ENCODE measurements at places on chromosomes 13 and 19.

DNA sequence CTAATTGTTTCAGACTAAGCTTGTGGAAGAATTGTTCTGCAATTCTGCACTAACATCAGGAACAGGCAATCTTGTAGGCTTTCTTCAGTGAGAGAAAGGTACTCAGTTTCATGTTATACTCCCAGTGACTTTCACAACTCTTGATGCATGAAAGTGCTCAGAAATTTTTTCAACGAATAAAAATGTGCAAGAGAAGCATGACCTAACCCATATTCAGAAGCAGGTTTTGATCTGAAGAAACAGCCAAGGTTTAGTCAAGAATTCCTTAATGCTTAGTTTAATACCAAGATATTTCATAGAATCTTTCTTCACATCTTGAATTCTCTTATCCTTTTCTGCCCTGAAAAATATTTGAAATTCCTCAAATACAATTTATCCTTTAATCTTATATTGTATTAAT, 197.2 kb upstream of the CSNK1A1L start:
- no peak for DNase-seq

GRCh38 chr19:12685831-12686230, 2.0 kb upstream of the GNG14 start:
- DNase-seq = no peak

DNA sequence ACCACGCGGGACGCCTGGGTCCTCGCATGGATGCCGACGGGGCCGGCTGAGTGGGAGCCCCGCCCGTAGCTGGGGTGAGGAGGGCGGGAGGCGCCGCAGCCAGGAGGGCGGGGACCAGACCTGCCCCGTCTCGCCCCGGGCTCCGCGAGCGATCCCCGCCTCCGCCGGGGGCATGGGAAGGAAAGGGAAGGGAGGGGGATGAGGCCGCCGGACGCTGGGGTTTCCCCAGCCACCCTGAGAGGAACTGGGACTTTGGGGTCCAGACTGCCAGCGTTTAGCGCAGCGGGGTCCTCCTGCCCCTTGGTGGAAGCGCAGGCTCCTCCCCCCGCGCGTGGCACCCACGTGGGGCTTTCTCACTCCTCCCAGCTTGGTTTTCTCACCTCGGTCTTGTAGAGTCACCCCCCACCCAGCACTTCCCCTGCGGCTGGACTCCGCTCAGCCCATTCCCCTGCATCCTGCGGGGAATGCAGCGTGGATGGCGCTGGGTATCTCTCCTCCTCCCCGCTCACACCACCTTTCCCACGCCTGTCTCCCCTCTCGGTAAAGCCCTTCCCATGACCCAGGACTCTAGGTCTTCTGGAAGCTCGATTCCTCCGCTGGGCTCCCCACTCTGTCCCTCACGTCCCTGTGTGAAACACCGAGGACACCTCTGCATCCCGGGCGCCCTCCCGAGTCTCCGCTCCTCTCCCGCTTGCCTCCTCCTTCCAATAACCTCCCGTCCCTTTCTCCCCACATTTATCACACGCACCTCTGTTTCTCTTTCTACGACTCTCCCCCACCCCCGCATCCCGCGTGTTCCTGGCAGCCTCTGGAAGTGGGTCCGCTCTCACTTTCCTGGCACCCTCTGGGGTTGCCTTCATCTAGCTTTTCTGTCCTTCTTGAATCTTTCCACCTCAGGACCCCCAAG, 2.1 kb downstream of the TGFB1 start:
- no peak for DNase-seq

DNA sequence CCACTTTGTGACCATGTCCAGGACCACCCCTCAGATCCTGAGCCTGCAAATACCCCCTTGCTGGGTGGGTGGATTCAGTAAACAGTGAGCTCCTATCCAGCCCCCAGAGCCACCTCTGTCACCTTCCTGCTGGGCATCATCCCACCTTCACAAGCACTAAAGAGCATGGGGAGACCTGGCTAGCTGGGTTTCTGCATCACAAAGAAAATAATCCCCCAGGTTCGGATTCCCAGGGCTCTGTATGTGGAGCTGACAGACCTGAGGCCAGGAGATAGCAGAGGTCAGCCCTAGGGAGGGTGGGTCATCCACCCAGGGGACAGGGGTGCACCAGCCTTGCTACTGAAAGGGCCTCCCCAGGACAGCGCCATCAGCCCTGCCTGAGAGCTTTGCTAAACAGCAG, 7.7 kb upstream of the CEACAM7 start:
- no peak for DNase-seq

DNA sequence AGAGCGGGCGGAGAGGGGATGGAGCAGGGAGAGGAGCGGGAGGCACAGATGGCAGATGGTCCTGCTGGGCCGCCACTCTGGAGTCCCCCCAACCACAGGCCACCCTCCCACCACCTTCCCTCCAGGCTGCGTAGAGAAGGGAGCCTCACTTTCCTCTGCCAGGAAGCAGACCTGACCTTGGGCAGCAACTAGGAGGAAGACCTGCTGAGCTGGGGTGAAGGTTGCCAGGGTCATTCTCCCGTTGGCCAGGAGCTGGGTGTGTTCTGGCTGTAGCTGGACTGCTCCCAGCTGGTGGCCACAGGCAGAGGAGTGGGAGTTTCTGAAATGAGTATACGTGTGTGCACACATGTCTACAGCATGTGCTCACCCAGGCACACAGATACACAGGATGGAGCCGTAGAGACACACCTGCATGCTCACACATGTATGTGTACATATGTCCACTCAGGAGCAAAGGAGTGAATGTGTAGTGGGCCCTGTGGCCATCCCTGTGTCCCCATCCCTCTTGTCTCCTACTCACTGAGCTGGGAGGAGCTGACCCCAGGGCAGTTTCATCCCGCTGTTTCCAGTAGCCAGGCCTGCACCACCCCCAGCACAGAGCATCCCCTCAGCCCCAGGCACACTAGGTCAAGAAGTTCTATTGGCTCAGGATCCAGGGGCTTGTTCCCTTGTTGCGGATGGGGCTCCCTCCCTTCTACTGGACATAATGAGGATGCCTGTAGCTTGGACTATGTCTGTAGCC, 53.0 kb downstream of the CHST8 start:
- DNase-seq = no peak

GRCh38 chr13:27408074-27408473, 16.3 kb upstream of the GTF3A start:
- DNase-seq = no peak

- DNase-seq = no peak
These were observed 41.7 kb upstream of the WDFY2 start for GRCh38 chr13:51542346-51543242.

DNA sequence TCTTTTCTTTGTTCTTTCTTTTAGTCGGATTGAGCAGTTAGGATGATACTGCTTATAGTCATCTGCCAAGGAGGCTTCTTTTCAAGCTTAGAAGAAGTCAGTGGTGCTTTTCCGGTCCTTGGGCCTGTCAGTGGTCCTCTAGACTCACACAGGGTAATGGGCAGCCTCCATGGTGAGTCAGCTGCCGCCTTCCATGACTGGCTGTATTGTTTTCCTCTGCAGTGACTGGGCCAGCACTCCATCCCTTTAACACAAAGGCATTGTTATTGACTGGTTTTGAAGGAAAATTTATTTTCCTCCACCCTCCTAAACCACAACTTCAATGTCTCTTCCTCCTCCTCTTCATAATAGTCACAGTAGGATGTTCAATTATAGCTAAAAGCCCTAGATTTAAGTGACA, 47.1 kb upstream of the CNMD start:
- no peak for DNase-seq

DNA sequence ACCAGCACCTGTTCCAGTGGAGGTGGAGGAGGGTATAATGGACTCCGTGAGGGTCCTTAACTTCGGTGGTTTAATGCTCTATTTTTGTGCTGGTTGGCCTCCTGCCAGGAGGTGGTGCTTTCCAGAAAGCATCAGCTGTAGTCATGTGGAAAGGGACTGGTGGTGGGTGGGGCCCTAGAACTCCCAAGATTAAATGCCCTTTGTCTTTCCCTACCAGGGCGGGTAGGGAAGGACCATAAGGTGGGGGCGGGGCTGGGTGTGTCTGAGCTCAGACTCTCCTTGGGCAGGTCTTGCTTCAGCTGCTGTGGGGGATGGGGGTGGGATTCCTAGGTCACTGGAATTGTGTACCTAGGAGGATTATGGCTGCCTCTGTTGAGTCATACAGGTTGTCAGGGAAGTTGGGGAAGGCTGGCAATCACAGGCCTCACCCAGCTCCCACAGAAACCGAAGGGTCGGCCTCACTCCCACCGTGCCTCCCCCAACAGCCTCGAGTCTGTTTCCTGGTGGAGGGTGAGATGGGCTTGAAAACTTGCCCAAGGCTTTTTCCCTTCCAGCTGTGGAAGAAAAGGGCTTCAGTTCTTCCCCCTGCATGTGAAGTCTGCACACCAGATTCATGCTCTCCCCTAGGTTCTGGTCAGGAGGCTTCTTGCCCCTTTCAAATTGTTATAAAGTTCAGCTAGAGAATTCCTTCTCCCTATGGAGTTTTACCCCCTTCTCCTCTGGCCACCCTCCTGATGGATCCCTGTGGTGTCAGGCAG, 60.3 kb upstream of the CLDN10 start:
- no peak for DNase-seq

DNA sequence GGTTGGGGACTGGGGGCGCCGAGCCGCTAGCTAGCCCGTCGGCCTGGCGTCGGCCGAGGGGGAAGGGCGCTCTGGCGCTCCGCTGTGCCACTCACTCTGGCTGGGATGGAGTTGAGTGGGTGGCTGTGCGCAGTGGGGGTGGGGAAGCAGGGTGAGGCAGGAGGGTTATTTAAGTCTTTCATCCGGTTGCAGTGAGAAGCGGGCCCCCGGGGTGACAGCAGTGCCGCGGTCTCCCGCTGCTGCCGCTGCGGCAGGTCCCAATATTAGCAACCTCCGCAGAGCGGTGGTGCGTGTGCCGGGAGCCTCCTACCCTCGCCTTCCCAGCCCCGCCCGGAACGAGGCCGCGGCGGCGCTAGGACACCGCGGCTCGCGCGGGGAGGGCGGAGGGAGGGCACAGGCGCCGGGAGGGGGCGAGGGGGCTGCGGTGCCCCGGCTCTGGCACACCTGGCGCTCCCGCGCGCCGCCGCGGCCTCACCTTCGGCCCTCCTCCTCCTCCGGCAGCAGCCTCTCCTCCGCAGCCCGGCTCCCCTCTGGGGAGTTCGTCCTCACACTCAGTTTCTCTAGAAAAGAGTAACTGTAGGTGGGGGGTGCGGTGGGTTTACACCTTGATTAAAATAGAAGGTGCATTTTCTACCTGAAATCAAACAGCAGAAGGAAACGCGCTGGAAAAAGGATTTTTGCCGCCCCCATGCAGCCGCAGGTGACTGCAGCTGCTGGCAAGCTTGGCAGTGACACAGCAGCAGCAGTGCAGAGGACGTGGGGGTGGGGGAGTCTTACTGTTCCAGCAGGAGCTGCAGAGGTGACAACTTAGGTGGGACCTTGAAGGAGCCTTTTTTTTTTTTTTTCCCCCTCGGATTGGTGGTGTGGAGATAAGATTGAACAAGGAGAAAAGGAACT, 4.5 kb downstream of the FGF9 start:
- no peak for DNase-seq

GRCh38 chr13:40665126-40666044, 1.1 kb downstream of the FOXO1 start:
- no peak for DNase-seq

GRCh38 chr13:76014406-76015318, 378.5 kb downstream of the LMO7 start:
- DNase-seq = no peak

DNA sequence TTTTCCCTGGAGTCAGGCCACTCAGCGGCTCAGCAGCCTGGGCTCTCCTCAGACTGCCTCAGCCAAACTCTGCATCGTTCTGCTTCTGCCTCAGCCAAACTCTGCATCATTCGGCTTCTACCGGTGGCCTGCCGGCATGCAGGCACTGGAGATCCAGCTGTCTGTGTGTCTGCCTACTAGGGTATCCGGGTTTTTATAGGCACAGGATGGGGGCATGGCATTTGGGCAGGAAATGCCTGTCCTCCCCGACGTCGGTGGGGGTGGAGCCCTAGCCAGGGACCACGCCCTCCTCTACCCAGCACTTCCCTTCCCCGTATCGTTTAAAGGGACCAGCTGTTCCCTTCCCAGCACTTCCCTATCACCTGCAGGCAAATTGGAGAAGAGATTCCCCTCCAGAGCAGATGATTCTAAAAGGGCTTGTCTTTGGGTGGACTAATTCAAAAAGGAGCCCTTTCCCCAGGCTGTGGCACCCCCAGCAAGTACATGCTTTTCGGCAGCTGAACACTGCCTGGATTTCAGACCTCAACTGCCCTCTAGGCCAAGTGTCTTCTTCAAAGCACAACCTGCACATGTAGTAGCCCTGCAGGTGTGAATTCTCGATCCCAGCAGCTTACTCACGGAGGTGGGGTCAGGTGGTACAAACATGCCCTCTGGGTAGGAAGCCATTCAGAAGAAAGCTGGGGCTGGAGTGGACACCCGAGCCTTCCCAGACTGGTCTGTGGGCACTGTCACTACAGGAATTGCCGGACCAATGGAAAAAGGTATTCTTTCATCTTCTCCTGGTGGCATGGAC, 25.4 kb upstream of the GPR12 start:
- DNase-seq = no peak

GRCh38 chr19:6888967-6889366, 1.6 kb downstream of the ADGRE1 start:
- no peak for DNase-seq

- DNase-seq = no peak
These were observed 843 bp downstream of the MEX3D start for GRCh38 chr19:1567116-1567847.

DNA sequence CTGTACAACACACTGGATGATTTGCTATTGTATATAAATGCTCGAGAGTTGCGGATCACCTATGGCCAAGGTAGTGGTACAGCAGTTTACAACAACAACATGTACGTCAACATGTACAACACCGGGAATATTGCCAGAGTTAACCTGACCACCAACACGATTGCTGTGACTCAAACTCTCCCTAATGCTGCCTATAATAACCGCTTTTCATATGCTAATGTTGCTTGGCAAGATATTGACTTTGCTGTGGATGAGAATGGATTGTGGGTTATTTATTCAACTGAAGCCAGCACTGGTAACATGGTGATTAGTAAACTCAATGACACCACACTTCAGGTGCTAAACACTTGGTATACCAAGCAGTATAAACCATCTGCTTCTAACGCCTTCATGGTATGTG, 21.5 kb downstream of the OLFM4 start:
- DNase-seq = no peak

DNA sequence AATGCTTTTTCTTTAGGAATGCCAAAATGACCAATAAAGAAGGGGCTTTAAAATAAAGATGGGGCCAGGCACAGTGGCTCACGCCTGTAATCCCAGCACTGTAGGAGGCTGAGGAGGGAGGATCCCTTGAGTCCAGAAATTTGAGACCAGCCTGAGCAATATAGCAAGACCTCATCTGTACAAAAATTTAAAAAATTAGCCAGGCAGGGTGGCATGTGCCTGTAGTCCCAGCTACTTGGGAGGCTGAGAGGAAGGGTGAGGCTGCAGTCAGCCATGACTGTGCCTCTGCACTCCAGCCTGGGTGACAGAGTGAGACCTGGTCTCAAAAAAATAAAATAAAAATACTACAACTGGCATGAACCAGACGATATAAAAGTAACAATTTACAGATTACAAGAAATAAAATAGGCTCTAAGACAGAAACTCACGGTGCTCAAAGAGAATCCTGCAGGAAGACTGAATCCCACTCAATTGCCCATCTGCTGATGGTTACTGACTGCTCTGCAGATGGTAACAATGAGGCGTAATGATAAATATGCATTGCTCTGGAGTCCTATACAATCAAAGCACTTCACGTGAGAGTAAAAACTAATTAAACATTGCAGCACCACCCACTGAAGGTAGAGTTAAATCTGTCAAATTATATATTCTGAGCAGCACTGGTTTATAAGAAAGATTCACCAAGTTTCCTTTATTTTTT, 93.2 kb downstream of the LHFPL6 start:
- DNase-seq = no peak
